ENCODE measurements at places on chromosomes 1 and 21.

GRCh38 chr1:229841230-229841629, 215.2 kb downstream of the URB2 start:
- no peak for DNase-seq

GRCh38 chr1:5381491-5381890, 610.7 kb downstream of the NPHP4 start:
- no peak for DNase-seq

DNA sequence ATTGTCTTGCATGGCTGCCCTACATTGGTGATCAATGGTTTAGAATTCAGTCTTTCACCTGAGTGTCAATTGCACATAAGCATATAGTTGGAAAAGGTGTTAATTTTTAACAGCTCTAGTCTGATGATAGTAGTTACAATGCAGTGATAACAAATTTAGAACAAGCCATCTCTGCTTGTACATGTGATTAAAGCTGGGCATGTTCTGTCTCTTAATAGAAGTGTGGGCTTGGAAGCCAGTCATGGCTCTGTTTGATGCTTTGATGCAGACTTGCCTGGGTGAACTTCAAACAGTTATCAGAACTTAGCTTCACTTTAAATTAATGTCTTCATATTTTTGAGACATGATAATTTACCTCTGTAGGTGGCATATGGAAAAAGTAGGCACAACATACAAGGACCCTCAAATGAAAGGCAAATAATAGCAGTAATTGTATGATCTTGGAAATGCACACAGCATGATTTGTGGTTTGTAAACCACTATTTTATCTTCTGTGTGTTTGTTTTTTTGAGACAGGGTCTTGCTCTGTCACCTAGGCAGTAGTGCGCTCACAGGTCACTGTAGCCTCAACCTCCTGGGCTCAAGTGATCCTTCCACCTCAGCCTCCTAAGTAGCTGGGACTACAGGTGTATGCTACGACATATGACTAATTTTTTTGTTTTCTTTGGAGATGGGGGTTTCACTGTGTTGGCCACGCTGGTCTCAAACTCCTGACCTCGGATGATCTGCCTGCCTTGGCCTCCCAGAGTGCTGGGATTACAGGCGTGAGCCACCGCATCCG, 3.8 kb downstream of the DDI2 start:
- DNase-seq = no peak

DNA sequence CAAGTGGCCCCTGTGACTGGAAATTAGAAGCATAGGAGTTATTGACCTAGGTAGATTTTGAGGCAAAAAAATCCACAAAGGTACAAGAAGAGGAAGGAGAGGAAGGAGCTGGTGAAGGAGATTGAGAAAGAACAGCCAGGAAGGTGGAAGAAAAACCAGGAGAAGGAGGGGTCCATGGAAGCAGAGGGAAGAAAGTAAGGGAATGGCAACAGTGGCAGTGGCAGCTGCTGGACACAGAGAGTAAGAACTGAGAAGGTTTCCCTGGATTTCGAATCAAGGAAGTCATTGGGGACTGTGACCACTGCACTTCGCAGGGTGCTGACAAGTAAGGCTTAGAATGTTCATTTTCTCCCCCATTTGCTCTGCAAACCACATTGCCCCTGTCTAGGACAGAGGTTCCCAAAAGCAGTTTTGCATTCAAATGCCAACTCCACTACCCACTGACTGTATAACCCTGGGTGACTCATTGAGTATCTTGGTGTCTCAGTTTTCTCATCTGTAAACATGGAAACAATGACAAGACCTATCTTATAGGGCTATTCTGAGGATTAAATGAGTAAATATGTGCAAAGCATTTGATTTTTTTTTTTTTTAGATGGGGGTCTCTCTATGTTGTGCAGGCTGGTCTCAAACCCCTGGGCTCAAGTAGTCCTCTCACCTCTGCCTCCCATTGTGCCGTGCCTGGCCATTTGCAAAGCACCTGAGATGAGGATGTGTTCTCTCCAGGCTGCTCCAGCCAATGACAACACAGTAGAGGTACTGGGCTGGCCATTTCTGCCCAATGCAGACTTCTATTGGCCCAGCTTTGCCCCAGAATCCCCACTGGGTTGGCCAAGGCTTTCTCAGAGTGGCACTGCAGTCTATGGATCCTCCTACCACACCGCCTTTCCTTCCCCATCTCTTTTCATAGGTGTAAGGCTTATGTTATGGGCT, 9.3 kb upstream of the CAPN2 start:
- no peak for DNase-seq

GRCh38 chr1:207702317-207702716, 49.5 kb upstream of the CD46 start:
- no peak for DNase-seq

DNA sequence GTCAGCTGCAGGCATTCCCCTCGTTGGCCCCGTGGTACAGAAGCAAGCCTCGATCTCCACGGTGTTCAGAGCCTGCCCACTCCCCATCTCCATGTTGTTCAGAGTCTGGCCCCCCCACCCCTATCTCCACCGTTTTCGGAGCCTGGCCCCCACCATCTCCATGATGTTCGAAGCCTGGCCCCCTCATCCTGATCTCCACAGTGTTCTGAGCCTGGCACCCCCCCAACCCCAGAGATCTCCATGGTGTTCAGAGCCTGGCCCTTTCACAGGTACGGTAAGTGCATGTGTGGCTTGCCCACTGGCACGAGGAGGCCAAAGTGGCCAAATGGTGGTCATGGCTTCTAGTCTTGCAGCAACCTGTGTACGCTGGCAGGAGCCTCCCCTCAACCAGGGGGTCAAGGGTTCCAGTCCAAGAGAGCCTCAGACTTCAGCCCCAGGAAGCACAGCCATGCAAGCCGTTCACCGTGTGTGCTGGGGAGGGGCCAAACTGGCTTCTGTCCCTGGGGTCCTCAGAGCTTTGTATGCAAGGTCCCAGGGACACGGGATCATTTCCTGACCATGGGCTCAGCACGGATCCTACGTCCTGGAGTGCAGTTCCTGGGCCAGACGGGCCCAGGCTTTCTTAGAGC, 13.3 kb upstream of the PCBP3 start:
- no peak for DNase-seq

DNA sequence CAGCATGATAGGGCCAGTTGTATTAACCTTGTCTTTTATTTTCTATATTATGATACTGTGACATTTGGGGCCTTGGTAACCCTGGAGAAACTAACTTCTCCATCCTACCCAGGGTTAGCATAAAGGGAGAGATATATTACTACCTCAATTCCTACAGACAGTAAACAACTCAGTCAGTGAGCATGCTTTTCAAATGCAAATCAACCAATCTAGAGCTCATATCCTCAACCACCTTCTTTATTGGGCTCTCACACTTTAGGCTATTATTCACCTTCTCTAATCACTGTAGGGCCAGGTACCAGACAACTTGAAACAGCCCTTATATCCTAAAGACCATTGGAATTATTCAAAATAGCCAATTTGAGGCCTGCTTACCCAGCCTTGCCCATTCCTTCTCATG, 477.6 kb downstream of the PTPRC start:
- no peak for DNase-seq

- no peak for DNase-seq
Observed at GRCh38 chr1:220028346-220028895, 17.9 kb downstream of the EPRS1 start.

DNA sequence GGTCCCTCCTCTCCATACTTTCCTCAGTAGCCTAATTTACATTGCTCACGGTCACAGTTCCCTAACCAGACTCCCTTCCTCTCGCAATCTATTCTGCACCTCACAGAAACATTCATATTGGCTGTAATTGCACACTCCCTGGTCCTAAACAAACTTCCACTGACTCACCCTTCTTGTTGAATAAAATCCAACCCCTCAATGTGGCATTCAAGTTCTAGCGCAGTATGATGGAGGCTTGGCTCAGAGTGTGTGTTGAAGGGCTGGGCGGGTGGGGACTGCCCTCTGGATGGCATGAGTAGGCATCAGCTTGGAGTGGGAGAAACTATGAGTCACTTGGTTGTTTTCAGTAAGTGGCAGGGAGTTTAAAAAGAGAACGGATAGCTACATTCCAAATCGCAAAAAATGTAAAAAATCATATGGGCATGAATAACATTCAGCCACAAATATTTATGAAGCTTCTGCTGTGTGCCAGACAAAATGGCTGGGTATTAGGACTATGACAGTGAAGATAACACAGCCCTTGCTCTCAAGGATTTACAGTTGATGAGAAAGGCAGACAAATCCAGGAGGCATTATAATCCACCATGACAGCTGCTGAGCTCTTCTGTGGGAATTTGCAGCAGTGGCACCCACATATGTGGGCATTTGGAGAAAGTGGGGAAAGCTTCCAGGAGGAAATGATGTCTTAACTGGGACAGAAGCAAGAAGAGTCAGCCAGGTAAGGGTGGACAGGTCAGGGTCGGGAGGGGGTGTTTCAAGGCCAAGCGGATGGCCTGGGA, 42.2 kb upstream of the LYST start:
- DNase-seq = no peak

GRCh38 chr1:21385022-21385421, 54.9 kb upstream of the NBPF3 start:
- DNase-seq = no peak

- no peak for DNase-seq
Observed at GRCh38 chr1:1318131-1318652, 6.3 kb downstream of the INTS11 start.

- DNase-seq = peak; percentile 3
Observed at GRCh38 chr1:150516050-150516591, 569 bp downstream of the FALEC start.

Data from stimulated activated naive CD4-positive, alpha-beta T cell treated with Interleukin-2 at 50 U/mL for 16 hours (primary cell).